Chondrocyte (in vitro differentiated cells): ENCODE measurements at places on chromosomes 2 and 18.

DNA sequence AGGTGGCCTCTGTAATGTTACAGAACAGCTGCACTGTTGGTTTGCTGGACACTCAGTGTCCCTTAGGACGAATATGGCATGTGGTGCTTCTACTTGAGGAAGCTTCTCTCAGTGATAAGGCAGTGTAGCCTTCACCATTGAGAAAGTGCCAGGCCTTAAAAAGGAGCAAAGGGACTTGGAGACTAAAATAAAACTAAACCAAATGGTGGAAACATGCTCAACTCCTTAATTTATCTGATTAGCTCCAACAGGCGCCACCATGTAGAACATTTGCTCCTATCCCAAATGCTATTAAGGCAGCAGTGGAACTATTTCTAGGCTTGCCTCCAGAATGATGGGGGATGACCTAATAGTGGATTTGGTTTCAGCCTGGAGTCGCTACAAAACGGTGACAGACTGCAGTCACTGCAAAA is 77.5 kb upstream of the MYL1 start:
- no peaks in the 10 kb centered on the region for H3K36me3 ChIP-seq
- H3K4me1 ChIP-seq: no peaks in the 10 kb centered on the region
- peaks cover 13% of the 10 kb centered on the region for H3K27me3 ChIP-seq

DNA sequence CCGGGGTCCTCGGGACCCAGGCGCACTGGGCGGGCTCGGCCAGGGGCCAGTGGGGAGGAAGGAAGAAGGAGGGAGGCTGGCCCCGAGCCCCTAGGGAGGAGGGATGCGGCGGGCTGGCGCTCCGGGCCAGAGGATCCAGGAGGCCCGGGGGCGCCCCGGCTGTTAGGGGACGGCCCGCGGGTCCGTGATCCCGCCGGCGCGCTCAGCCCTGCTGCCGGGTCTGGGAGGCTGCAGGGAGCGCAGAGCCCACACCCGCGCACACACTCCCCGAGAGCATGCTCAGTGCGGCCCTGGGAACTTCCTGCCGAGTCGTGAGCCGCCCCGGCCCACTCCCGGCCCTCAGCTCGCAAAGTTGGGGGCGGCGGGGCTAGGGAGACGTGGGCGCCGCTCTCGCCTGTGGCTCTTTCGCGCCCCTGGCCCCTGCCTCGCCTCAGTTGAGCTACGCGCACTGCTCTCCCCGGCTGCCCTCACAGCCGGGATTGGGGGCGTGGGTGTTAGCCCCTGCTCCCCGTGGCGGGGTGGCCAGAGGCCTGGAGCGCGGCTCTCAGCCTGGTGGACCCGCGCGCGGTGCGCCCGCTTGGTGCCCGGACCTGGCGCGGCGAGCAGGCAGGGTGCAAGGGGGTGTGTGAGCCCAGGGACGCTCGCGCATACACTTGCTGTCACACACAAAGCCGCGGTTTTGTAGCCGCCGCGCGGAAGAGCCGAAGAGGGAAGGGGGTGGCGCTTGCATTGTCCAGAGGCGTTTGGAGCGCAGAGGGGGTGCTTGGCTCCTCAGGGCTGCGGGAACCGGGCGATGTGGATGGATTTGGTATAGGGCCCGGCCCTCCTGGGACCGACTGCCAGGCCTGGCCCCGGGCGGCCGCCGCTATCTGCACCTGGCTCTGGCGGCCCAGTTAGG is 132.9 kb upstream of the MGAT5 start:
- H3K36me3 ChIP-seq: no peaks in the 10 kb centered on the region
- no peak for DNase-seq
- H3K27me3 ChIP-seq: peaks cover 1% of the 10 kb centered on the region
- peak overlapping the region; percentile 73 for H3K4me3 ChIP-seq

DNA sequence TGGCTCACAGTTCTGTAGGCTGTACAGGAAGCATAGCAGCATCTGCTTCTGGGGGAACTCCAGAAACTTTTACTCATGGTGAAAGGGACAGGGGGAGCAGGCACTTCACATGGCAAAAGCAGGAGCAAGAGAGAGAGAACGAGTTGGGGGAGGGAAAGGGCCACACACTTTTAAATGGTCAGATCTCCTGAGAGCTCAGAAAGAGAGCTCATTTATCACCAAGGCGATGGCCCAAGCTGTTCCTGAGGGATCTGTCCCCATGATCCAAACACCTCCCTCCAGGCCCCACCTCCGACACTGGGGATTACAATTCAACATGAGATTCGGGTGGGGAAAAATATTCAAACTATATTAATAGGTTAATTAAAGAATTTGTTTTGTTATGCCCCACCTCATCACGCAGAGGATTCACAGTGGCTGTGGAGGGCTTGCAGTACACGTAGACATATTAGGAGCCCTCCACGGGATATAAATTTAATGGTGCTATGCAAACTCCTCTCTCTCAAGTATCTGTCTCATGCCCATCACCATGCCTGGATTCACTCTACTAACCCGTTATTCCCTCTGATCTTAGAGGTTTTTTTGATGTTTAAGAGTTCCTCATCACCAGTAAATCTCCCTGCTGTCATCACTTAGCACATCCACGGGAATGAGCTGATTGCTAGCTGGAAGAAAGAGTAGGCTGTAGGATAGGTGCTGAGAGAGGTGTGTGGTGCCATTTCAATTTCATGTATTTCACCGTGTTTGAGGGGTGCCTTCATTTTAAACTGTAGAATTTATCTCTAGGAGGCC is 84.5 kb upstream of the ARHGAP28 start:
- peaks cover 9% of the 10 kb centered on the region for H3K4me1 ChIP-seq
- no peak for DNase-seq
- H3K4me3 ChIP-seq: no peak overlapping the region
- no peak overlapping the region for H3K27ac ChIP-seq

DNA sequence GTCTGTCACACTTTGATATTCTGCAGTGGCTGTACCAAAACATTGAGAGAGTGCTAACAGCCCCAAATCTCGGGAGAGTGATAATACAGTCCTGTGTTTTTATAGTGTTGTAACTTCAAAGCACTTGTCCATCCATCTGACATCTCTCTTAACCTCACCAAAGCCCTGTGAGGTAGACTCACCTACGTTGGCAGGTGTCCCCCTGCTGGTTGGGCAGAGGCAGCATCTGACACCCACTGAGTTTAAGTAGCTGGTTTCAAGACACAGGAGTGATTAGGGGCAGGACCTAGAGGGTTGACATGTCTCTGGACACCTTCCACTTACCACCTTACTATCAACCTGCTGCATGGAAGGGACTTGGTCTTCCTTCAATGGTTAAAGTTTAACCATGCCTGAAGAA is 22.9 kb downstream of the COLEC12 start:
- no peaks in the 10 kb centered on the region for H3K27me3 ChIP-seq
- H3K4me1 ChIP-seq: peaks cover 59% of the 10 kb centered on the region
- H3K27ac ChIP-seq: no peak overlapping the region

DNA sequence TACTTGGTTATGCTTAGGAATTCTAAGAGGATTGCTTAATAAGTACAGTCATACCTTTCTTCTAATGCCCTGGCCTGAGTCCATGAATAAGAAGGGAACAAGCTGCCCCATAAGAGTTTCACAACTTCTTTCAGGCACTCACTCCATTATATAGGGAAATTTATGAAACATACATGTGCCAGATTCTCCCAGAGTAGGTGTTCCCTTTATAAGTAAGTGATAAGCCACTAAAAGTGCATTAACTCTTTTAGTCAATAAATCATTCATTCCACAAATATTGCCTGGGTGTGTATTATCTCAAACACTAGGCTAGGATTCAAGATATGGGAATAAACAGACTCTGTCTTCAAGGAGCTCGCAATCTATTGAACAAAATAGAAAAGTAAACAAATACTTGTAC is 84.5 kb upstream of the RBBP8 start:
- DNase-seq: no peak
- H3K36me3 ChIP-seq: no peaks in the 10 kb centered on the region
- H3K4me1 ChIP-seq: peaks cover 22% of the 10 kb centered on the region
- no peak overlapping the region for H3K27ac ChIP-seq
